Umbilical cord (tissue), 2 donors: ENCODE measurements at places on chromosomes 13 and 19. TPM values are rescaled to one million over a fixed set of nuclear protein-coding genes. Genes with fewer than 3 reads are reported as not detected.

Gene CCL25
- total RNA-seq = not detected

Gene IL17D
- 11.8 TPM for total RNA-seq

Gene RFPL4AL1
- total RNA-seq = 20.2 TPM

Gene SEMA6B
- 7.7 TPM for total RNA-seq

Gene ZNF573
- 8.7 TPM for total RNA-seq

Gene KIR3DL2
- 0.72 TPM for total RNA-seq

Gene ZNF492
- total RNA-seq = 4.8 TPM

Gene ZNF480
- 12.3 TPM for total RNA-seq

Gene MEIS3
- total RNA-seq = 91.2 TPM

Gene PARP4
- total RNA-seq = 24.3 TPM

Gene GFY
- total RNA-seq = not detected

Gene PSG4
- 17.8 TPM for total RNA-seq

Gene LCP1
- total RNA-seq = 13.2 TPM

Gene HIF3A
- 66.4 TPM for total RNA-seq

Gene ZNF841
- 58.5 TPM for total RNA-seq

Gene ZNF681
- total RNA-seq = 6.5 TPM

Gene FLT3LG
- total RNA-seq = 1.9 TPM

DNA sequence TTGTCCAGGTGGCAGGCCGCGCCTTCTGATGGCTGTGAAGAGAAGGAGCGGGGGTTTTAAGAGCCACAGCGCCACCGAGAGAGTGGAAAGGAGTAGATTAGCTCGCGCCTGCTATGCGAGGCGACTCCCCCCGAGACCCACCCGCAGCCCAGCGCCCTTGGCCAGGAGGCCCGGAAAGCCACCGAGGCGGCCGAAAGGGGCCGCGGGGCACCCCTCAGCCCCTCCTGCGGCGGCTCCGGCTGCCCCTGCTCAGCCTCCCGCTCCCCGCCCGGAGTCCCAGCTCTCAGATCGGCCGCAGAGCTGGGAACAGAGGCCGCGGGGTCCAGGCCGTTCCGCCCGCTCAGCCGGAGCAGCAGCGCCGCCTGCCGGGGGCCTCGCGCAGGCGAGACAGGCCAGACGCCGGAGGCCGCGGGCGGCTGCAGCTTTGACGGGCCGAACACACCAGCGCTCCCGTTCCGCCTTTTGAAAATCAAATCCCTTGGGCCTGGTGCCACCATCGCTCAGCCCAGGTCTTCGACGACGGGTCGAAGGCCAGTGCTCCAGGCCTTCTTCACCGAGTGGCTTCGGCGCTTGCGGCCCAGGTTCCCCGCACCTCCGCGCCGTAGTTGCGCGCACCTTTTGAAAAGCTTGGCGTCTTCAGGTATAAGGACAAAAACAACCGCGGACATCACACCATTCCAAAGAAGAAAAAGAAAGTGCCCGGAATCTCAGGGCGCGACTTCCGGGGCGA lies 15.3 kb downstream of the CDX2 start:
- DNase-seq = peak; percentile 65

DNA sequence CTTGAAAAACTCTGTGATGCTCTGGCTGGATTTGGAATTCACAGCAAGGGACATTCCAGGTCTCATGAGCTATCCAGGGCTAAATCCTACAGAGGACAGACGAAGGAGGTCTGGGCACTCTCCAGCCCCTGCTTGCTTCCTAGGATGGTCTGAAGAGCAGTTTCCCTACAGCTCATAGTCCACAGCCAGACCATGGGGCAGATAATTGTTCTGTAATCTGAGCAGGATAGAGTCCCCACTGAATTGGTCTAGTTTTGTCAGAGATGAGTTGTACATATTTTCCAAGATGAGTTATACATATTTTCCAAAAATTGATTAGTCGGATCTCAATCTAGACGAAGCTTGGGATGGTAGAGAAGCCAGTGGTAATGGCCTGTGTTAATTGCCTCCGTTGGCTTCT lies 75.6 kb downstream of the C13orf42 start:
- no peak for DNase-seq

GRCh38 chr13:33639626-33640080 lies 178.3 kb upstream of the RFC3 start:
- no peak for DNase-seq

- DNase-seq = no peak
Measured at GRCh38 chr19:31304831-31305312, 44.4 kb downstream of the TSHZ3 start.

DNA sequence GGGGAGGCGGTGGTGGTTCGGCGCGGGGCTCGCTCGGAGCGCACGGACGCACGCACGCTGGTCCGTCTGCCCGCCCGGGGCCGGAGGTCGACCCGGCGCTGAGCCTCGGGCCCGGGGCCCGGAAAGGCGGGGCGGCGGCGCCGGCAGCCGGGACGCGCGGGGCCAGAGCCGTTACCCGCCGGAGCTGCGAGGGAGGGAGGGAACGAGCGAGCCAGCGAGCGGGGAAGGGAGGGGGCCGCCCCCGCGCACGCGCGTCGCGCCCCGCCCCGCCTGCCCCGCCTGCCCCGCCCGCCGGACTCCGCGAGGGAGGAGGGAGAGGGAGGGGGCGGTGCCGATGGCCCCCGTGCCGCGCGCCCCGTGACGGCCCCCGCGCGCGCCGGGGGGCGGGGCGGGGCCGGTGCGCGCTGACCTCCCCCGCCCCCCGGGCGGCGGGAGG lies 15.0 kb downstream of the CIC start:
- DNase-seq = peak; percentile 85

DNA sequence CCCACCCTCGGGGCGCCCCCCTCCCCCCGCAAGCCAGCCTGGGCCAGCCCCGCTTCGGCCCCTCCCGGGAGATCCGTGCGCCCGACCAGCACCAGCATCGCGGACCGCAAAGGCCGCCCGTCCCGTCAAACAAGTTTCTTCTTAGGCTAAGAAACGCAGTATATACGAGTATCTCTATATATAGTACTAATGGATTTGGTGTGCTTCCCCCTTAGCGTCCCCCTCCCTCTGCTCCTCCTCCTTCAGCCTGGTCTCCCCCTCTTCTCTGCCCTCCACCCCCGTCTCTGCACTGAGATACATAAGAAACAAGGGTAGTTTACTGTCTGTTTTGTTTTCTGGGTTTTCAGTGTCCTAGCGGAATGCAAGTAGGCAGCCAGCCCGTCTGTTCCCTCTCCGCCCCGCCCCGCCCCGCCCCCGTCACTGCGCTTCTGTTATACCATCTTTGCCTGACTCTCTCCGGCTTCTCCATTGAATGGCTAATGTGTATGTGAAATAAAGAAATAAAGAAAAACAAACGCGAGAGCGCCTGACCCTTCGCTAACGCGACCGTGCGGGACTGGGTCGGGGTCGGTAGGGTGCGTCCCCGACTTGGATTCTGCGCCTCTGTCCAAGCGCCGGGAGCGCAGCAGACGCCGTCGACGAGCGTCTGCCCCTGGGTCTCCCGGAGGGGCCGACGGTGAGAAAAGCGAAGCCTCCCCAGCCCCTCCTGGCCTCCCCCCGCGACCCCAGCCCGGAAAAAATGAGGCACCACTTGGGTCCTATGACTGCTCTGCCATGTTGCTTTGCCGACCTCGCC lies 4.2 kb downstream of the LYL1 start:
- DNase-seq = peak; percentile 83

DNA sequence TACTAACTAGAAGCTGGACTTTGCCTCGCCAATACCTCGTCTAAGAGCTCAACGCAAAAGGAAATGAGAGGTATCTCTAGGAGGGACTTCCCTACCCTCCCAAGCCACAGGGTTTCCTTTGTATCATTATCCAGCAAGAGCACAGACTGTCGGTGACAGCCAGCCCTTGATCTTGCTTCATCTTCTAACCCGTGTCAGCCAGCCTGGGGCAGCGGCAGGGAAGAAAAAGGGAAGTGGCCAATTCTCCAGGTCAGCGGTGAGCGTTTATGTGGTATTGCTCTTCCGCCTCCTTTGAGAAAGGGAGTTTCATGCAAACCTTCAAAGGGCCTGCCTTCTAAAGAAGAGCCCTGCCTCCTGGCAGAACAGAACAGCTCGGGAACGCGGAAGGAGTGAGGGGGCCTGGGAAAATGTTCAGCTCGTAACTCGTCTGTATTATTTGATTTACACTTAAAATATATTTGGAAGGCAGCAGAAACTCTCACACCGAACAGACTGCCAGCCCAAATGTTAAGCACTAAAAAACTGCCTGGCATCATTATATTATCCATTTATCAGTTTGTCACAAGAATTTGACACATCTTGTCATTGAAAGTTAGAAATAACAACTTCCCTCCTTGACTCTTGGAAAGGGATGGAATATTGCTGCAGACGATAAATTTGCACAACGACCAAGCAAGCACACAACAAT lies 41.8 kb downstream of the EFNB2 start:
- peak; percentile 49 for DNase-seq

DNA sequence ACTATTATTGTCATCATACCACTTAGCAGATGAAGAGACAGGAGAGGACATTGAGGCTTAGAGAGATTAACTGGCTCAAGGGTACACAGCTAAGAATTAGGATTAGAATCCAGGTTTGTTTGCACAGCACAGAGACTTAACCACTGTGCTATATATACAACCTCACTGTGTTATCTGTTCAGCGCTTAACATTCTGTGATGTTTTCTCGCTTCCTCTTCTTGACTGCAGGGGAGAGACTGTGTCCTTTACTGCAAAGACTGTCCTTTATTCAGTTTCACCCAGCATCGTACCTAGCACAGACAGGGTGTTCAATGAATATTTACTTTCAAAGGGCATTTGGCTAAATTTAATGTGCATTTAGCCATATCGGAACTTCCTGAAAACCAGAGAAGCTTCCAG lies 54.9 kb upstream of the PCDH8 start:
- DNase-seq = no peak

- peak; percentile 91 for DNase-seq
Measured at GRCh38 chr13:74287724-74288169, 153.5 kb upstream of the KLF12 start.

DNA sequence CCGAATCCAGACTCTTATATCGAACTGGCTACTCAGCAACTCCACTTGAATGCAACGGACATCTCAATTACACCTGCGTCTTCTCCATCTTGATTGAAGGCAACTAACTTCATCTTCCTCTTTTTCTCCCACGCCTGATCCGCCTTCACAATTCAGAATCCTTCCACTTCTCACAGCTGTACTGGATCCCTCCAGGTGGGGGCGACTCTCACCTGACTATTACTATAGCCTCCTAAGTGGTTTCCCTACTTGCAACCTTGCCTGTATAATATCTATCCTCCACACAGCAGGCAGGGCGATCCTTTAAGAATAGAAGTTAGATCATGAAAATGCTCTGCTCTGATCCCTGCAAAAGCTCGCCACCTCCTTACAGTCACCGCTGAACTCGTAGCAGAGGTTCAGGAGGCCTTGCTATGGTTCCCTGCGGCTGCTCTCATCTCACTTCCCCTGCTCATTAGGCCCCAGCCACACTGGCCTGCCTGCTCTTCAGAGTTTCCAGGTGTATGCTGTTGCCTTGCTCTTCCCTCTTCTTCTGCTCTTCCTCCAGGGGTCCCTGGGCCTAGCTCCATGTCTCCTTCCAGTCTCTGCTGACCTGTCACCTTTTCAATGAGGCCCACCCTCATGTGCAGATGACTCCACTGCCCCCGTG lies 31.9 kb downstream of the RFXAP start:
- no peak for DNase-seq

GRCh38 chr19:17286263-17286662 lies 4.6 kb downstream of the ANKLE1 start:
- DNase-seq = no peak

DNA sequence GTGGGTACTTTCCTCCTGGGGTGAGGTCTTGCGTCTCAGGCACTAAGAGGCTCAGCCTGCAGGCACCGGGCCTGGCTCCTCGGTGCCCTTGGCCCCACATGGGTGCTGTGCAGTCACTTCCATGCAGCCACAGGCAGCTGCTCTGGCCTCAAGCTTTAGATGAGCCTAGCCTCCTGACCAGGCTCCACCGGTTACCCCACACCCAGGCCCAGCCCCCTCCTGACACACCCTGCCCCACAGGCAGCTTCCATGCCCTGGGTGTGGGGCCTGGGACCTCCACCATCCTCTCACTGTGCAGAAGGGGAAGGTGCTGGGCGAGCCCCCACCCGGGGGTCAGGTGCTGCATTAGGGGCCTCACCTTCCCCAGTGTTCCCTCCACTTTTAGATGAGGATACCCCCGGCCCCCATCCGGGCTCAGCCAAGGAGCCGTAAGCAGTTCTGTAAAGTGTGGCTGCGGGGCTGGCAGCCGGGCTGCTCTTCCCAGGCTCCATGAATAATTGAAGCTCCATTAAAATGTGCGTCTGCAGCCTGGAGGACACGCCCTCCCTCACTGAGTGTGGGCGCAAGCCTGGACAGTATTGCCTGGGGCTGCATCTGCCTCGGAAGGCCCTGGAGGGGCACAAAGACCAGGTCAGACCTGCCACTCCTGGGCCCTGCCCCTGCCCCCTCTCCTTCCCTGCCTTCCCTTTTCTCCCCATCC lies 72.5 kb upstream of the KCTD15 start:
- no peak for DNase-seq

DNA sequence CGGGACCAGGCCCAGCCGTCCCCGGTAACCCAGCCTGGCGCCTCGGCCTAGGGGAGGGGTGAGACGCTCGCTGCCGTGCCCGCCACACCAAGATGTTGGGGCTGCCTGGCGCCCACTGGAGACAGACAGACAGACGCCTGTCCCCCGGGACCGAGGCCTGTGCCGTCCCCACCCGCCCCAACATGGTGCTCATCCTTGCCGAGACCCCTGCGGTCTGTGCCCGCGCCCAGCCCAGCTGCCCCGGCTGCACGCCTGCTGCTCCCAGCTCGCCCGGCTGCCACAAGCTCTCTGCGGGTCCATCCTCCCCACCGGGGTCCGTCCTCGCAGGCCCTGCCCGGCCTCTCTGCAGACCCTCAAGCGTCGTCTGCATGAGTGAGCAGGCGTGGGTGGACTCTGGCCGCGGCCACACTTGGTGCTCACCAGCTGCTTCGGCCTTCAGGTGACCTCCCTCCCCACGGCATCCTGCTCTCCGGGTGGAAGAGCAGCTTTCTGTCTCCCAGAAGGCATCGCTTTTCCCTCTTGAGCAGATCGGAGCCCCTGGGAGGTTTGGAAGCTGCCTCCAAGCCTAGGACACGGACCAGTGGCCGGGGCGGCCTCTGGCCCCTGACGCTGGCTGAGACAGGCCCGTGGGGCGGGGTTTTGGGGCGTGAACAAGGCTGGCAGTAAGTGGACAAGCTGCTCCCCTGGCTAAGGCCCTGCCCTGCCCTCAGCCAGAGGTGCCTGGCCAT lies 6.7 kb upstream of the TMPRSS9 start:
- no peak for DNase-seq

GRCh38 chr19:14405380-14405757 lies 13.8 kb downstream of the DDX39A start:
- DNase-seq = no peak

GRCh38 chr19:39996218-39996810 lies 546 bp upstream of the ZNF546 start:
- peak; percentile 40 for DNase-seq

DNA sequence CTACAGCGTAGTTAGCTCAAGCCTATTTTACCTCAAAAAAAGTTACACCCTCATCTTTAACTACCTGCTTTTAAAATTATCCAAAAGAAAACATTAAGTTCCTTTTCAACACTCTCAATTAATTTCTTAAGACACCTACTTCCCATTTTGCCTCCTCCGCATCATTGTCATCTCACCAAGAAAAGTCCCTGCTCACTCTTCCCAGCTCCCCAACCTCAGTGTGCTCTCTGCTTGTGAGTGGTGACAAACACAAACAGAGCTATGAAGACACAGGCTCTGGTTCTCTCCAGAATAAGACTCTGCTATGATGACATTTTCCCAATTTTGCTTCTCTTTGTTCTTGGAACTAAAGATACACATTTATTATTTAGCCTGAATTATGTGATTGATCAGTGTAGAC lies 385.1 kb upstream of the HTR2A start:
- no peak for DNase-seq

- peak; percentile 57 for DNase-seq
Measured at GRCh38 chr13:110418944-110419343, 111.9 kb downstream of the COL4A2 start.

GRCh38 chr19:2385053-2385721 lies 25.1 kb downstream of the TMPRSS9 start:
- DNase-seq = peak; percentile 34
